Right forelimb (tissue), 1 donor: ENCODE measurements at places on chromosomes 7 and 10.
A peak's percentile ranks its signal among the peaks of the same experiment; 100 is the strongest.

DNA sequence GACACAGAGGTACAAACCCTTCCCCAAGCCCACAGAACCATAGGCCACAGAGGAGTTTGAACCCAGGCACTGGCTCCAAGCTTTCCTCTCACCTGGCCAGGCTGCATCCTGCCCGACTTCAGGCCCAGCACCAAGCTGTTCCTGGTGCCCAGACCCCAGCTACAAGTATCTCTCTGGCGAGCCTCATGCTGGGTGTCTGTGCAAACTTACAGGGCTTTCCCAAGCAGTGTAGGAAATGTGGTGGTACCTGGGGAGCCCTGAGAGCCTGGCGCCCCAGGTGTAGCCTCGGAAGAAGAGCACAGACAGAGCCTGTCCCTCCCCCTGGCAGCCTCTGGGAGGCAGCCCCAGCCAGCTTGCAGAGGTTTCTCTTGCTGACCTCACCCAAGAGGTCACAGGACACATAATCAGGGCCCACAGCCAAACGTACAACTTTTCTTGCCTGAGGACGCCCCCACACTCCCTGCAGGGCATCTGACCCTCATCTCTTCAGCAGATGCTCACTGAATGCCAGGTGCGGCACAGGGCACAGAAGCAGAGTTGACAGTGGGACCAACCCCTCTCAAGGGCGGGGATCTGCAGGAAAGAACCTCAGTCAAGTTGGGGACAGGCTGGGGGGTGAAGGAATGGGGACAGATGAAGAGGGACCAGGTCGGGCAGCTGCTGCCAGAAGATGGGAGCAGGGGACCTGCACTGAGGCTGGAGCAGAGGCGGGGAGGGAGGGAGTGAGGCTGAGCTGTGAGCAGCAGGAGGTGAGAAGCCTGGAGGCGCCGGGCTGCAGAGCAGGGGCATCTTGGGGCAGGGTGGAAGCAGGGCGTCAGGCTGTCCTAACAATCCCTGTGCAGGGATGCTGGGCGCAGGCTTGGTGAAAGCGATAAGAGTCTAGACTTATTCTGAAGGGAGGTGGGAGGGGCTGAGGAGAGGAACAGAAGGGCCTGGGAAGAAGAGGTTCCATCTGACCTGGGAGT lies 16.3 kb upstream of the MYL7 start:
- DNase-seq = no peak

- DNase-seq = no peak
These were observed 160.2 kb downstream of the ARHGAP12 start for GRCh38 chr10:31768467-31768866.

- no peak for DNase-seq
These were observed 31.0 kb upstream of the ADRB1 start for GRCh38 chr10:114012650-114013049.

DNA sequence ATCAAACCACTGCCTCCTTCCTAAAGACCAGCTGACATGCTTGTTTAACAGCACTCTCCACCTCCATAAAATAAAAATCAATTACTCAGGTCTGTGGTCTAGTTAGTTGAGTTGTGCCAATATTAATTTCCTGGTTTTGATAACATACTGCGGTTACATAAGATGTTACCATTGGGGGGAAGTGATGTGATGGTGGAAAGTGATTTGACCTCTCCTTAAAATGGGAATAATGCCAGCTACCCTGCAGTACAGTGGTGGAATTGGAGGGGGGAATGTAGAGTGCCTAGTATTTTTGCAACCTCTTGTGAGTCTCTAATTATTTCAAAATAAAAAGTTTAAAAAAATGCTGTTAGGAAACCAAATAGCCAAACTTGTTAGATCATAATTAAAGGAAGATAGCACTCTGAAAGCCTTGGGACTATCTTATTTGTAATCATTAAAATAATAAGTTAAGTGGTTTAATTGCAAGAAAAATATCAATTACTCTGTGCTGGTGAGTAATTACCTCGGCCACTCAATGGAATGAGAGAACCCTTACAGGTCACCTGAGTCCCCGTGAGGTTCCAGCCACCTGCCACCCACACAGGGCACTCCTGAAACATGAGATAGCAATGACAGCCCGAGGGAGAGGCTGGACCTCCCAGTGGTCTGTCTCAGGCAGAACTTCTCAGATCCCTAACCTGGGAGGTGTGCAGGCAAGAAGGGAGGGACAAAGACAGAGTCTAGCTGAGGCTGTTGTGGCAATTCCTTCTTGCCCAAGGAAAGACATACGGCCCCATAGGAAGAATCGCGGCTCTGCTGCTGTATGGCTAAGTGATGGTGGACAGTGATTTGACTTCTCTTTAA lies 94.1 kb downstream of the SH3PXD2A start:
- no peak for DNase-seq

- peak; percentile 56 for DNase-seq
These were observed 104.2 kb upstream of the CHST15 start for GRCh38 chr10:124197371-124198124.

DNA sequence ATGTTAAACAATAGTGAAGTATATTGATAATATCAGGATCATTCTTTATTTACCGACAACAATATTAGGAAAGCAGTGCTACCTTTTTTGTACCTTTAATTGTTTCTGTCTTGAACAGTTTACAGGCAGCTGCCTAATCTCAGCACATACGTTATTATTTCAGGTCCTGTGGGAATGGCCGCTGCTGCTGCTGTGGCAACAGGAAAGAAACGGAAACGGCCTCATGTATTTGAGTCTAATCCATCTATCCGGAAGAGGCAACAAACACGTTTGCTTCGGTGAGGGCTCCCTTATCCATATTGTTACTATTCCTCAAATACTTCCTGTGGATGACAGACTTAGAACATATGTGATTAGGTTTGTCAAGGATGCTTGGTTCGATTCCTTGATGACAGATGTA lies 59.7 kb downstream of the NRF1 start:
- DNase-seq = no peak

DNA sequence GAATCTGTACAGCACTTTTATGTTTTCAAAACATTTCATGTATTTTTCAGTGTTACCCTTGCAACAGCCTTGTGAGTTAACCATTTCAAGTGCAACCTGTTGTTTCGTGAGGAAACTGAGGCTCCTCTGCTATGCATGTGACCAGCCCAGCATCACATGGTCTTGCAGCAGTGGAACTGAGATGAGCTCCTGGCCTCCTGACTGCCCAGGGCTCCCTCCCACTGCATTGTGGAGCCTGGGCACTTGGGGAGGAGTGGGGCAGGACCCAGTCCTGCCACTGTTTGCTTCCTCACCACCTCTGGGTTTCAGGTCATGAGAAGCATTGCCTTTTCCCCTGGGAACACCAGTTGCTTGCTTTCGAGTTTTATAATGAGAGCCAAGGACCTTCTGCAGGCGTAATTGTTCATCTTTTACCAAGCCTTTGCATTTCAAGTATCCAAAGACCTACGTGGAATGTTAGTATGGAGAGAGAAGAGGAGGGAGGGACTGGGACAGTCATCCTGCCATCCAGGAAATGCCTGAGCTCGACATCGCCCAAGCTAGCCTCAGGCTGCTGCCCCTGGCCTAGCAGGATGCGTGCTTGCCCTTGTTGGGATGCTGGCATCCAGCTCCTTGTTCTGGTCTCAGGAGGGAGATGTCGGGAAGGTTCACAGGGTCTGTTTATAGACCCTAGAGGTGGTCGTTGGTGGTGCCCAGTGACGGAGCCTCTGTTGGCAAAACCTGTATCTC lies 32.3 kb upstream of the BHLHA15 start:
- no peak for DNase-seq

DNA sequence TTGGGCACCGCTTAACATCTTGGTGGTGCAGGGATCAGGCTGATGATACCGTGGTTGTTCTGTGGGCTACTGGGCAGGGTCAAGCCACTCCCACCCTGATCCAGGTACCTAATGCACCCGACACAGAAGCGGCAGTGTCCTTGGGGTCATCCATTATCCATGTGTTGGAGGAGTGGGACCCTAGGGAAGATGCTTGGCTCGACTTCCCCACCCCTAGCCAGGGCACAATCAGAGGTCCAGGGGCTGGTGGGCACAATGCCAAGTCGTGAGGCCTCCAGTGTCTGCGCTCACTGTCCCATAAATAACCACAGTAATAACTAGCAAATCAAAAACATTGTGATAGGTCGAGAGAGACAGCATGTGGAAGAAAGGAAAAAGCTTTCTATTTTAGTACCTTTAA lies 37.7 kb downstream of the HTRA1 start:
- DNase-seq = no peak

- no peak for DNase-seq
These were observed 362.5 kb downstream of the POM121L12 start for GRCh38 chr7:53397911-53398310.

- no peak for DNase-seq
These were observed 27.4 kb upstream of the CAPZA2 start for GRCh38 chr7:116834815-116835504.

GRCh38 chr7:77200542-77200941 lies 923 bp upstream of the FGL2 start:
- no peak for DNase-seq

DNA sequence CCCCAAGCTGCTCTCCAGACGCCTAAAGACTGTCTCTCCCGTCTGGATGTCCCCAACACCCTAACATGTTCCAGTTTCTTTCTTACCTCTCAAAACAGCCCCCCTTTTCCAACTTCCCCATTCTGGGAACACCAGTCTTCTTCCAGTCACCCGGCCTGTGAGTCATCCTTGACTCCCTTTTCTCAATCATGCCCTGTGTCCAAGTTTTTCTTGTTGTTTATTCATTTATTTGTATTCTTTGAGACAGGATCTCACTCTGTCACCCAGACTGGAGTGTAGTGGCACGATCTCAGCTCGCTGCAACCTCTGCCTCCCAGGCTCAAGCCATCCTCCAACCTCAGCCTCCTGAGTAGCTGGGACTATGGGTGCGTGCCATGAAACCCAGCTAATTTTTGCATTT lies 15.6 kb downstream of the SNX10 start:
- no peak for DNase-seq

DNA sequence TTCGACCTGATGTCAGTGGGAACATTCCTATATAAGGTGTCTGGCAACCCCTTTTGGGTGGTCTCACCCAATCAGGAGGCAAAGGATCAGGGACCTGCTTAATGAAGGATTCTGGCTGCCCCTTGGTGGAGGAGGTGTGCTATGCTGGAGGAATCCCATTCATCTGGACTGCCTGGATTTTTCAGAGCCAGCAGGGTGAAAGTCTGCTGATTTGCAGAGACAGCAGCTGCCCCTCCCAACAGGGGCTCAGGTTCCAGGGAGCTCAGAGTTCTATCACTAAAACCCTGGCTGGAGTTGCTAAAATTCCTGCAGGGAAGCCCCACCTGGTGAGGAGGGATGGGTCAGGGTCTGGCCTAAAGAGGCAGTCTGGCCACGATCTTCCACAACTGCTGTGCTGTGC lies 398.5 kb upstream of the CNTNAP2 start:
- DNase-seq = no peak
